NCI-H1694 treated with DMSO at 0.1 percent for 48 hours (cell line): ENCODE measurements at places on chromosomes 2 and 18.
A peak's percentile ranks its signal among the peaks of the same experiment; 100 is the strongest.

GRCh38 chr2:102191501-102191900 lies 4.7 kb downstream of the IL1RL2 start:
- no peak for DNase-seq

GRCh38 chr18:31783059-31783458 lies 22.4 kb upstream of the SLC25A52 start:
- DNase-seq: no peak

DNA sequence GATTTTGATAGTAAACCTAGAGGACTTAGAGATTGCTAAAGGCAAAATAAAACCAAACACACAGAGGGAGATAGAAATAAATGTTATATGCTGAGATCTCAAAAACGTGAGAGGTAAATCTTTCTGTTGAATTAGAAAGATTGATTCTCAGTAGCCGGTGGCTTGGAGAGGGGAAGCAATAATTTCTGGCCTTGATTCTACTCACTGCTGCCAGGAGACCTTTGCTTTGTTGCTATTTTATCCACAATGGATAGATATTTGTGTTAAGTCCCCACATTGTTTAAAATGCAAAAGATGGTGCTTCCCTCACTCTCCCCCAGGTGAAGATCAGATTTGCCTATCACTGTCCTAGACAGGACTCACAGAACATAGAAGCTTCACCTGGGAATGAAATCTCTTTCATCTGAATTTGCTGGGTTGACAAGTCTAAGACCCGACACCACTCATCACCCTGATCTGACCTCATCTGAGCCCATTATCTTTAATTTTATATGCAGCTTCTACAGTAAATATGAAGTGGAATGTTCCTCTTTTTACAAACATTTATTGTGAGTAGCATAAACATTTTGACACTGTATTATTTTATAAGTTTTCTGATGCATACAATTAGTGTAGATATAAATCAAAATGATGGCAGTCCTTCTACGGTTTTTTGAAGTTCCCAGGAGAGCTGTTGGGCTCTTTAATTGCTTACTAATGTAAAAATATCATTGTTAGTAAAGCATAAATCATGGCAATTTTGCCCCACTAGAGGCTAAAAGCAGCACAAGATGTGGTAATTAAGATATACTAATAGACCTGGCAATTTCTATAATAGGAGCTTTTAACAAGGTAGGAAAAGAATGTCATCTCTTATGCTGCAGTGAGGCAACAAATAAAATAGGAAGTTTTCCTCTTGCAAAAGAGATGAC lies 149.7 kb downstream of the DCC start:
- DNase-seq: no peak

- DNase-seq: peak; percentile 63
Observed at GRCh38 chr2:85780316-85781012, 26.7 kb downstream of the ATOH8 start.
